CD4-positive, alpha-beta T cell treated with Interleukin-4 for 1 hour (primary cell): ENCODE measurements at places on chromosomes 3 and 15.

DNA sequence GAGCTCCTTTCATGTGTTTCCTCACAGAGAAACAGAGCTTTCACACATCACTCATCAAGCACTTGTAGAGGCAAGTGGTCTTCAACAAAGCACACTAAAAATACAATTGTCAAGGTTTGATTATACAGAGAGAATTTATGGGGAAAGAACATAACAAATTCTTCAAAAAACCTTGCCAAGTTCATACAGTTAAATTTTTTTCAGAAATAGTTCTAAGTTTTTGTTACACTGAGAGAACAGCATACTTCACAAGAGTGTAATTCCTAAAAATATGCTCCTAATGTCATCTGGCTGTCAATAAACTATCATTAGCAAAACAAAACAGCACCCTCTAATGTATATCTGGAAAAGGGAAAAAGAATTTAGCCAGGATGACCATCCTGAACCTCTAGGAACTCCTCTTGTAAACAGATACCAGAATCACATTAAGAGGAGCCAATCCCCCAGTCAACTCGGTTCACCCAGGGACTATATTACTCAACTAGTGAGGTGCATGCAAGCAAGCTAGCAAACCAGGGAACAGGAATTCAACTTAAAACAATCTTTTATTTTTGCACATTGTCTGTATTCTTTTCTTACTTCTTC is 63.3 kb downstream of the RAD18 start:
- DNase-seq = no peak

GRCh38 chr3:143170676-143171075 is 51.1 kb downstream of the CHST2 start:
- peak; percentile 28 for DNase-seq

DNA sequence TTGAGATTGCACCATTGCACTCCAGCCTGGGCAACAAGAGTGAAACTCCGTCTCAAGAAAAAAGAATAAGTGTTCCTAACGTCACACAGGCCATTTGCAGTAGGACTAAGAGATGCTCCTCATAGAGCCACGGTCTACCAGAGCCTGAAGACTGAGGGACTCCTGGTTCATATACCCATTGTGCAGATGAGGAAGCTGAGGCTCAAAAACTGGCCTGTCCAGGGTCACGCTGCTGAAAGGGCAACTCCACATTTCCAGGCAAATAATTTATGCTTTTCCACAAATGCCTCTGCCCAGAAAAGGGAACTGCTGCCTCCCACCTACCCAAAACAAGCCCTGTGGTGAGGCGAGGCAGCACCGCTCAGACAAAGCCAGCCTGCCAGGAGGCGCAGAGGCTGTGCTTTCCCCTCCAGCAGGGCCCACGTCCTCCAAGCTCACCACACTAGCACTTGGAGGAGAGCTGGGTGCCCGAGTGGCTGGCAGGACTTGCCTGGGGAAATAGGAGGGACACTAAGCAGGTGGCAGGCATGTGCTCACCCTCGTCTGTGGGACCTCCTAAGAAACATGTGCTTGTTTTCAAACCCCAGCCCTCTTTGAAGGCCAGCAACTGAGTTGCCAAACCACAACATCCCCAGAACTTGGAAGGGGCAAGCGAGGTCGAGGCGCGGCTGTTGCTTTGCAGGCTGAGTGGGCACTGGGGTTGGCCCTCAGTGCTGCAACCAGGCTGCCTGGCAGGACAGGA is 195.6 kb downstream of the XXYLT1 start:
- no peak for DNase-seq

GRCh38 chr15:41926185-41927056 is 32.6 kb upstream of the SPTBN5 start:
- DNase-seq = peak; percentile 11
